ENCODE measurements at places on chromosomes 6 and 20.

GRCh38 chr20:14449323-14449722 lies 111.9 kb upstream of the FLRT3 start:
- DNase-seq: no peak

- DNase-seq: no peak
These were observed 30.1 kb downstream of the REPS1 start for GRCh38 chr6:138957903-138958302.

DNA sequence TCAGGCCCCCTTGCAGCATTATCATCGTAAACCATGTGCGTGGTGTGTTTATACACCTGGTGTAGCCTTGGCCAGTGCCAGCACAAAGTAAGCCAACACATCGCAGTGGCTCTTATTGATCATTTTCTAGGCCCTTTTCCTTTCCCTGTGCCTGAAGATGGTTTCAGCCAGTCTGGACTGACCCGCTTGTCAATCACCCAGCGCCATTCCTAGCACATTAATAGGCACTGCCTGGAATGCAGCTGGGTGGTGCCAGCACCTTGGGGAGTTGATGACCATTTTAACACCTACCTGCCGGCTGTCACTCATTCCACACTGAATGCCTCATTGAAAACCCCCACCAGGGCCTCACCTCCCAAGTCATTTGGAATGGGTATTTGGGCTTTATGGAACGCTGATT lies 4.9 kb upstream of the UQCC2 start:
- no peak for DNase-seq

DNA sequence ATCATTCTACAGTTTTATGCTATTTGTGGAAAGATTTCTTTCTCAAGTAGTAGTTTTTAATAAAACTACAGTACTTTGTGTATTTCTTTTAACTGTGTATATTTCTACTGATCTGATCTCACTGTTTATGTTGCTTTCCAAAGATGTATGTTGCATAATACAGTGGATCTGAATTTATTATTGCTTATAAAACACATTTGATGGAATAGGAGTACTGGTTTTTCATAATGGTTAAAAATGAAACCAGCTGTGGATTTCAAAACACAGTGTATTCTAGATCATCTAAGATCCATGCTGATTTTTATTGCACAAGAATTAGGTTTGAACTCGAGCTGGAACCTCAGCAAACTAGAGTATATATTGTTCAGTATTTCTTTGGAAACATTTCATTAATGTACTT lies 8.0 kb downstream of the NKX2-4 start:
- no peak for DNase-seq

DNA sequence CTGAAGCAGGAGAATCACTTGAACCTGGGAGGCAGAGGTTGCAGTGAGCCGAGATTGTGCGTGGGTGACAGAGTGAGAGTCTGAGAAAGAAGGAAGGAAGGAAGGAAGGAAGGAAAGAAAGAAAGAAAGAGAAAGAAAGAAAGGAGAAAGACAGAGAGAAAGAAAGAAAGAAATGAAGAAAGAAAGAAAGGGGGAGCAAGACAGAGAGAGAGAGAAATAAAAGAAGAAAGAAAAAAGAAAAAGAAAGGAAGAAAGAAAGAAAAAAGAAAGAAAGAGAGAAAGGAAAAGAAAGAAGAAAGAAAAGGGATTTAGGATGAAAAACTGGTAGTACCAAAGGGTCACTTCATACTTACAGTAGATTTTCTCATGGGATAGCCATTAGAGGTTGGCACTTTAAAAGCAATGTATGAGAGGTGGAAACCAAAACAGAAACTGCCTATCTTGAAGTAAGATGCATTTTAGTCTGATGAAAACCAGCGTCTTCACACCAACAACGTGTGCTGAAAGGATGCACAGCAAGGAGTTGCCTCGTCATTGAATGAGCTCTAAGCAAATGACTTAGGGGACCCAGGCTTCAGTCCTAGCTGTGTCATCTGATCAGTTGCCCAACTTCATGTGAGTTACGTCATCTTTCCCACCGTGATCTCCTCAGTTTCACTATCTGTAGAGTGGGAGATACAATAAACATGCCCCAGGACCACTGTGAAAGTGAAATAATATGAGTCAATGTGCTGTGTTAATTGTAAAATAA lies 133.9 kb upstream of the NEDD9 start:
- DNase-seq: no peak

DNA sequence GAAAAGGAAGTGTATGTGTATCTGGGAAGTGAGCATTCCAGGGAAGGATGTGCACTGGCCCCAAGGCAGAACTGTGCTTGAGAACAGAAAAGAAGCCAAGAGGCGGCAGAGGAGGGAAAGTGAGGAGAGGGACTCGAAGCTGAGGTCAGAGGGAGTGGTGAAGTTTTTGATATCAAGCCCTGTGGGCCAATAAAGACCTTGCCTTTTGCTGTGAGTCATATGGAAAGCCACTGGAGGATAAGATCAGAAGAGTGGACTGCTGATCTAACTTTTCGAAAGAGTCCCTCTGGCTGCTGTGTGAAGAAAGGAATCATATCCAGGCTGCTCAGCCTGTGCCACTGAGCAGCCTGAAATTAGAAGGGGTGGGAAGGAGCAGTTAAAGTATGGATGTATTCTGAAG lies 99.4 kb downstream of the EYA4 start:
- DNase-seq: no peak

GRCh38 chr6:18579869-18580268 lies 192.7 kb downstream of the RNF144B start:
- DNase-seq: no peak

DNA sequence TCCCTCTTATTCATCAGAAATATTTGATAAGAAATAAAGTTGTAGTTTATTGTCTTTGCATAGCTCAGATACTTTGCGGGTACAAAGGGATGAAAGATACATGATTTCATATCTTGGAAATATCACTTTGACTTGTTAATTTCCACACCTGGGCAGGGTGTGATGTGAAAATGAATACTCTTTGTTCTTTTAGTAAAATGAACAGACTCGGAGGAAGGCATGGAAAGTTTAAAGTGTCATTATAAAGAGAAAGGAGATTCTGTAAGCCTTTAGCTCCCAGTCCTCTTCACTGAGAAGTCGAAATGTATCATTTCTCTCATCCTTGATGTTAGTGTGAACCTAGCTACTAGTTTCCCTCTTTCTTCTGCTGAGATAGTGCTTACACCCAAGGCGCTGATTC lies 36.7 kb upstream of the AKIRIN2 start:
- DNase-seq: no peak

DNA sequence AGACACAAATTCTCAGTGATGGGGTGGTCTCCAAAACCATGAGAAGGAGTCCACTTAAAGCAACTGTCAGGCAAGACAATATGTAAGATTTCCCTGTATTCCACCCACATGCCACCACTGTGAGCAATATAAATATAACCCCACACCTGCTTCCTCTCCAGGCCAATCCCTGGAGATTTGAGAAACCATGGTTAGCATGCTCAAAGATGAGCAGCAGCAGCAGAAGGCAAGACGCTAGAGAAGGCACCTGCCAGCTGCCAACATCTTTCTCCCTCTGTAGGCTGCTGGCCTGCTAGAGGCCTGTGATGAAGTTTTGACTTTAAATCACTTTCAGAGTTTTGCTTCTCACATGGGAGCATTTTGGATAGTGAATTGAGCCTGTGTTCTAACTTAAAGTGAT lies 7.9 kb upstream of the SOD2 start:
- DNase-seq: no peak

DNA sequence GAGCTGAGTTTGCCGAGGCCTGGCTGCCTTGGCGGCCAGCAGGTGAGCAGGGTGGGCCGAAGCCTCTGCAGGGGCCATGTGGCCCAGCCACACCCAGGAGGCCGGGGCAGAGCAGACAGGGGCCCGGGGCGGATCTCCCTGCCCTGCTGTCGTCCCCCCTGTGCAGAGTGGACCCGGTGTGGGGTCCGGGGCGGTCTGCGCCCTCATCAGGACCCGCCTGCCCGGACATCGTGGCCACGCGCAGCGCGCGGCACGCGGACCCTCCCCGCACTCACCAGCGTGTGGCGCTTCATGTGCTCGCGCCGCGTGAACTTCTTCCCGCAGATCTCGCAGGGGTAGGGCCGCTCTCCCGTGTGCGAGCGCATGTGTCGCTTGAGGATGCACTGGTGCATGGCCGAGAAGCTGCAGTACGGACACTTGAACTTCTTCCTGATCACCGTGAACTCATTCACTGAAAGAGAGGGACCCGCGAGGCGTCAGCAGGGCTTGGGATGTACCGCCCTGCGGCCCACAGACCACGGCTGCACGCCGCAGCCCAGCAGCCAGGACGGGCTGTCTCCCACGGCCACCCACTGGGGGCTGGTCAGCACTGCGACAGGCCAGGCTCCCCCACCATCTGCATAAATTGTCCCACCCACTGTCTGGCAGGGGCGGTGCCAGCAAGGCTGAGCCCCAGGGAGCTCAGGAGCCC lies 13.0 kb downstream of the SLC2A4RG start:
- no peak for DNase-seq

GRCh38 chr6:10558565-10558964 lies 37.4 kb downstream of the GCNT2 start:
- no peak for DNase-seq

DNA sequence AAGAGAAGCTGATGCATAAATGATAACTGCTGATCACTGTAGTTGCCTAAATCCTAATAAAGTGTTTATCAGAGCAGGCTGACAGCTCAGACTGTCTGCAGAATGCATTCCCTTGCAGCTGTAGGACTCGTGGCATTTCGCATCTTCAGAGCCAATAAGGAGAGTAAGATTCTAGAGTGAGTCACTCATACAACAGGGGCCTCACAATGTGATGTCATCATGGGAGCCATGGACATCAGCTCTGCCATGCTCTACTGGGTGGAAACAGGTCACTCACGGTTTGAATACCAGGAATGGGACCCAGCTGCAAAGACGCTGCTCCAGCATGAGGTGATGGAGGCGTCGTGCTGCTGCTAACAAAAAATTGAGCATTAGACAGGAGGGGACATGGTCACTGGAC lies 7.4 kb downstream of the FAM209B start:
- no peak for DNase-seq

- no peak for DNase-seq
These were observed 51.3 kb downstream of the CD109 start for GRCh38 chr6:73747289-73747688.

- no peak for DNase-seq
These were observed 22.0 kb downstream of the MAPK14 start for GRCh38 chr6:36049582-36049981.

DNA sequence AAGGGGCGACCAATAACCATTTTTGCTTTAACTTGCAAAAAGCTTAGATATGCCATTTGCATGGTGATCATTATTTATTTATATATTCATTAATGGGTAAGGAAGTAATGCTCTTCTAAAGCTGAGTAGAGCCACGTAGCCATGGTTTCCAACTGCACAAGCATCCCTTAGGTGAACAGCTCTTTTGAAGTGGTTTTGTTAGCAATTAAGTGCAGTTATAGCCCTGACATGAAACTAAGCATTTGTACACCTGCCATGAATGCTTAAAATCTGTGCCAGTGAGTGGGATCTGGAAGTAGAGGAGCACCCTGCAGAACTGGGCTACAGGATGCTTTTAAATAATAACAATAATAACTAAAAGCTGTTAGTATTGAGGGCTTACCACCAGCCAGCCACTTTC lies 19.1 kb downstream of the TRAF3IP2 start:
- DNase-seq: no peak

DNA sequence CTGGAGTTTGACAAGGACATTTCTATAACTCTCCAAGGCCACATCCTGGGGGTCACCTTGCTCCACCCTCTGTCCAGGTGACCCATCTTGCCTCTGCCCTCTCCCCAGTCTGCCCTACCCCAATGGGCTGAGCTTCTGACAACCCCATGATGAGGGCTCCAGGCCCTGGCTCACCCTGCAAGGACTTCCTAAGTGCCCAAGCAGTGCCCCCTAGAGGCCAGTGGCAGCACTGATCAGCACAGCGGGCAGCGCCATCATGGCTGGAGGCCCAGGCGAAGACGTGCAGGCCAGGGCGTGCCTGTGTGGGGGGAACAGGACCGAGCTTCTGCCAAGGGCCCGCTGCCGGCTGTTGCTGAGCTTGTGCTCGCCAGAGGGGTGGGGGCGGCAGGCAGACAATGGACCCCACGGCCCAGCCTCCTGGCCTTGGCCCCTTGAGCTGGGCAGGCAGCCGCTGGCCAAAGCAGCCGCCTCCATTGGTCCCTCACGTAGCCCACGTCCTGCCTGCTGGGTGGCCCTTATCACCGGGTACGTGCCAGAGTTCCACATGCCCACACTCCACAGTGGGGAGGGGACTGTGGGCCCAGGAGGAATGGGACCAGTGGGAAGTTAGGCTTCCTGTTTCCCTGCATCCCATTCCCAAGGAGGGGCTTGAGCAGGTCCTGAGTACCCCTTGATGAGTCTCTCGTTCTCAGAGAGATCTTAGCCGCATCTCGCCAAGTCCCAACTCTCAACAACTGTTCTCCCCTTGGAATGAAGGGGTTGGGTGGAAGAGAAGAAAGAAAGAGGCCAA lies 64.3 kb downstream of the MRPL14 start:
- DNase-seq: no peak

DNA sequence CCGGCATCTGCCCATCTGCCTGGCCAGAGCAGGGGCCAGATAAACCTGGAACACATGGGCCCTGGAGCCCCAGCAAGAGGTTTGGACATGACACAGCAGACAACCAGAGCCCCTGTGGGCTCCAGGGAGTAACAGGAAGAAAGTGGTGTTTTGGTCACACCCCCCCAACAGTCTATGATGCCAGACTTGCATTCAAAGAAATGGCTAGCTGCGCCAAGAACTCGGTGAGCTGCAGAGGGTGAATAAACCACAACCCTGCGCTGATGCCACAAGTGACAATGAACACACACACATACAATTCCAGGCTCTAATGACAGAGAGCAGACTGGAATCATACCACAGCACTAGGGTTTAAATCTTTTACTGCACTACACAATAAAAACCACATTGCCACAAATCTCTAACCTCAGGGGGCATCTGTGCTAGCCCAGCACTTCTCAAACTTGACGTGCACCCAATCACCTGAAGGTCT lies 34.0 kb downstream of the TRERF1 start:
- DNase-seq: peak; percentile 53

- no peak for DNase-seq
These were observed 16.8 kb upstream of the CHRNA4 start for GRCh38 chr20:63377951-63378381.

GRCh38 chr6:25875926-25876602 lies 2.0 kb upstream of the SLC17A3 start:
- DNase-seq: no peak

GRCh38 chr6:162032620-162033019 lies 694.9 kb downstream of the PRKN start:
- no peak for DNase-seq

DNA sequence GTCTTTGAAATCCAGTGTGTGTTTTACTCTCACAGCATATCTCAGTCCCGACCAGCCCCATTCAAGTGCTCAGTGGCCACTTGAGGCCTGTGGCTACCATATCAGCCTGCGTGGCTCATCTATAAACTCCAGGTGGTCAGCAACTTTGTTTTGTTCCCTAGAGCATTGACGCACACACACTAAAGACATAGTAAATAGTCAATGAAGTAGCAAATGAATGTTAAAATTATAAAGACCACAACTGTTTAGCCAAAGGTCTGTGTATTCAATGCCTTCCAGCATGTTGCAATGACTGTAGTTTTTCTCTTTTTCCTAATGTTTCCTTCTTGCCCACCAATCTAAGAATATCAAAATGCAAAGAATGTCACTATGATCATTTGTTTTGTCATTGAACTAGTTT lies 238.2 kb upstream of the ZNF217 start:
- DNase-seq: no peak

- DNase-seq: no peak
These were observed 132.4 kb upstream of the ARMC2 start for GRCh38 chr6:108715832-108716231.
